ENCODE measurements at places on chromosomes 11 and 22.

DNA sequence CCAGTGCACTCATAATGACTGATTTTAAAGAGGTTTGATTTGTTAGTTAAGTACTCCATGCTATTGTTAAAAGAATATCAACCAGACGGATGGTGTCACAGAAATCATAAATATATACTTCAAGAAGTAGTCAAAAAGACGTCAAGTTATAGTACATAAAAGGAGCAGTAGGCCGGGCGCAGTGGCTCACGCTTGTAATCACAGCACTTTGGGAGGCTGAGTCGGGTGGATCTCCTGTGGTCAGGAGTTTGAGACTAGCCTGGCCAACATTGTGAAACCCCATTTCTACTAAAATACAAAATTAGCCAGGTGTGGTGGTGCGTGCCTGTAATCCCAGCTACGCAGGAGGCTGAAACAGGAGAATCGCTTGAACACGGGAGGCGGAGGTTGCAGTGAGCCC is 721.7 kb downstream of the JRKL start:
- no peak for DNase-seq

GRCh38 chr11:86670911-86671310 is 1.5 kb downstream of the ME3 start:
- DNase-seq: no peak

DNA sequence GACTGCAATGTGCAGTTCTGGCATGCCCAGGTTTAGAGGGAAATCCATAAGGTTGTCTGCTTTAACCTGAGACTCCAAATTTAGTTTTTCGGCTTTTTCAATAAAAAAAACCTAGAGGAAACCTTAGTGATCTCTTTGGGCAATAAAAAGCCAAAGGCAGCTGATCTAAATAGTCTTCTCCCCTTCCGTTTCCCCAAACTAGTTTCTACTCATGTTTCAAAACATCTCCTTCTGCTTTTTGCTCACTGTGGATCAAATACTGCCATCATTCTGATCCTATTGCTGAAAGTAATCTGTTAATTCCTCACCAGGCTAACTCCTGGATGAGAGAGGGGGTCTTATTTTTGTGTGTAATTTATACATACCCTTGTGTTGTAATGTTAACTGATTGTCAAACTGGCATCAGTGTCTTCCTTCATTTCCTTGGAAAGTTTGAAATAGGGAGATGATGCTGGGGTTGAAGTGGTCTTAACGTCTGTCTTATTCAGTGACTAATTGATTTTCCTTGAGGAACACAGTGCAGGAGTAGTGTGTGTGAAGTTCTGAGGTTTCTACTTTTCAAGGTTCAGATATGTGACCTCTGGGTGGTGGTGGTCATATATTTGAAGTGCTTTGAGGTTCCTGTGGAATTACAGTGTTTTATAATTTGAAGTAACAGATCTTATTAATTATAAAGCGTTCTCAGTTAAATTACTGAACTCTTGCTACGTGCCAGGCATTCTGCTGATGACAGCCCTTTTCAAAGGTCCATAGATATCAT is 55.0 kb downstream of the ARHGAP42 start:
- no peak for DNase-seq

DNA sequence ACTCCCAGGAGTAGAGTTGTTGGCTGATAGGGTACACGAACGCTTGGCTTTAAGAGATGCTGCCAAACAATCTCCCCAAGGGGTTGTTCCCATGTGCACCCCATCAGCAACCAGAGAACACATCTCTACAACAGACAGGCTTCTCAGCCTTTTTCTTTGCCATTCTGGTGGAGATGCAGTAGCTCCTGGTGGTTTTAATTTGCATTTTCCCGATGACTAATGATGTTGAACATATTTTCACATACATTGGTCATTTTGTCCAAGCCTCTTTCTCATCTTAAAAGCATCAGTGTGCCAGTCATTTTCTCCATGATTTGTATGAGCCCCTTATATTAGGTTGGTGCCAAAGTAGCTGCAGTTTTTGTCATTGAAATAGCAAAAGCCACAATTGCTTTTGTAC is 21.8 kb downstream of the DHCR7 start:
- DNase-seq: no peak

DNA sequence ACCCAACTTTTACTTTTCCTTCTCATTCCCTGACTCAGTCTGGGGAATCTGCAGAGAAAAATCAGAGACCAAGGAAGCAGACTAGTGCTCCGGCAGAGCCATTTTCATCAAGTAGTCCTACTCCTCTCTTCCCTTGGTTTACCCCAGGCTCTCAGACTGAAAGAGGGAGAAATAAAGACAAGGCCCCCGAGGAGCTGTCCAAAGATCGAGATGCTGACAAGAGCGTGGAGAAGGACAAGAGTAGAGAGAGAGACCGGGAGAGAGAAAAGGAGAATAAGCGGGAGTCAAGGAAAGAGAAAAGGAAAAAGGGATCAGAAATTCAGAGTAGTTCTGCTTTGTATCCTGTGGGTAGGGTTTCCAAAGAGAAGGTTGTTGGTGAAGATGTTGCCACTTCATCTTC is 37.2 kb downstream of the KMT2A start:
- DNase-seq: no peak

All from activated T-helper 9 cell treated with anti-CD3 and anti-CD28 coated beads, Interleukin-2, amount 50 U/mL, for 16 hours (primary cell).